HFF-Myc (cell line): ENCODE measurements at places on chromosomes 13 and 19.

DNA sequence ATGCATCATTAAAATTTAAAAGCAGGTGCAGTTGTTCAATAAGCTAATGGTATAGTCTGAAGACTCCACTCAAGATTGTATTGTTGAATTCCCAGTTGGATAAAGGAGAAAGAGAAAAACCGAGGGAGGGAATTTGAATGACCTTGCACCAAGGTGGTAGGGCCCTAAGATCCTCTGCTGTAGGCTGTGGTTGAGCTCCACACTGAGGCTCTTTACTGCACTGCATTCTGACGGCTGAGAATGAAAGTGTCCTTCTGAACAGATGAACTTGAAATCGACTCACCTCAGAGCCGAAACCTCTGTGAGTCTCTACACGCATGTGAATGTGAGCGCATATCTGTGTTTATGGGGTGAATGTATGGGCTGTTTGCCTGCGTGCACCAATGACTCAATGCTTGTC, 388.9 kb upstream of the DACH1 start:
- no peak for DNase-seq

GRCh38 chr19:4534836-4535658, at the start of gene PLIN5:
TSS of gene PLIN5 (minus strand) at chr19:4535224. CDS start at chr19:4534074, 1,150 bp downstream.
- peak; percentile 40 for DNase-seq

- peak; percentile 43 for DNase-seq
Measured at GRCh38 chr13:36818804-36819738, at the start of gene RFXAP. TSS of gene RFXAP (plus strand) at chr13:36819222. CDS start at chr13:36819358, 136 bp downstream.

GRCh38 chr13:32098272-32098671, 66.7 kb downstream of the FRY start:
- no peak for DNase-seq

- DNase-seq = no peak
Measured at GRCh38 chr19:54464044-54464629, 559 bp upstream of the LENG9 start.

DNA sequence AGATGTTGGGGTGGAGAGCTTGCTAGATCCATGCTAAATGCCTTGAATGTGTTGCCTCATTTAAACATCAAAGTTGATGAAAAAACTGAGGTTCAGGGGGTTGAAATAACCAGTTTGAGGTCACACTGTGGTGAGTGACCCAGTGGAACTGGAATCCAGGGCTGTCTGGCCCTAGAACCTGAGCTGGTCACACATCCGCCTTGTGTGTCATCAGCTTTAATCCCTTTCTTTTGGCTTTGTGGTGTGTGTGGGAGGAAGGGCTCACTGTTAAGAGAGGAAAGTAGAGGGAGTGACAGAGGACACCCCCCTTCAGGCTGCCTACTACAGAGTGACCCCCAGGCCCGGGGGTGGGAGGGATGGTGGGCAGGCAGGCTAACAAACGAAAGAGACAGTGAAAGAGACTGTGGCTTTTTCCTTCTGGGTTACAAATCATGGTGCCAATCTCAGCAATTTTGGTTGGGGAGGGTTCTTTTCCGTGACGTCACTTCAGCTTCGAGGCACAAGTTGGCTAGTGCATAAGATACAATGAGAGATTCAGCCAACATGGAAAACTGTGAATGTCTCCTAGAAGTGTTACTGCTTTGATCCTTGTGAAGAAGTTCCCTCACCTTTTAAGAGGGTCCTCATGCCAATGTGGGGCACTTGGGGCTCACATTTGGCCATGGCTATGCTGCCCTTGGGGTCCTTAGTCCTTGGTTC, 164.9 kb downstream of the DLEU7 start:
- DNase-seq = peak; percentile 30
